ENCODE measurements at places on chromosomes 1 and 21. TPM values are rescaled to one million over a fixed set of nuclear protein-coding genes. Genes with fewer than 3 reads are reported as not detected.

GRCh38 chr1:234139966-234140365 lies 233.3 kb upstream of the COA6 start:
- H3K36me3 ChIP-seq, result no peaks in the 10 kb centered on the region
- H3K27me3 ChIP-seq, result no peaks in the 10 kb centered on the region
- H3K27ac ChIP-seq, result no peak overlapping the region
- no peak for DNase-seq
- no peaks in the 10 kb centered on the region for H3K4me1 ChIP-seq

GRCh38 chr1:247431643-247432042 lies 15.7 kb downstream of the NLRP3 start:
- peaks cover 10% of the 10 kb centered on the region for H3K36me3 ChIP-seq
- no peaks in the 10 kb centered on the region for H3K27me3 ChIP-seq
- H3K4me3 ChIP-seq, result no peak overlapping the region
- no peak for DNase-seq
- H3K4me1 ChIP-seq, result no peaks in the 10 kb centered on the region

DNA sequence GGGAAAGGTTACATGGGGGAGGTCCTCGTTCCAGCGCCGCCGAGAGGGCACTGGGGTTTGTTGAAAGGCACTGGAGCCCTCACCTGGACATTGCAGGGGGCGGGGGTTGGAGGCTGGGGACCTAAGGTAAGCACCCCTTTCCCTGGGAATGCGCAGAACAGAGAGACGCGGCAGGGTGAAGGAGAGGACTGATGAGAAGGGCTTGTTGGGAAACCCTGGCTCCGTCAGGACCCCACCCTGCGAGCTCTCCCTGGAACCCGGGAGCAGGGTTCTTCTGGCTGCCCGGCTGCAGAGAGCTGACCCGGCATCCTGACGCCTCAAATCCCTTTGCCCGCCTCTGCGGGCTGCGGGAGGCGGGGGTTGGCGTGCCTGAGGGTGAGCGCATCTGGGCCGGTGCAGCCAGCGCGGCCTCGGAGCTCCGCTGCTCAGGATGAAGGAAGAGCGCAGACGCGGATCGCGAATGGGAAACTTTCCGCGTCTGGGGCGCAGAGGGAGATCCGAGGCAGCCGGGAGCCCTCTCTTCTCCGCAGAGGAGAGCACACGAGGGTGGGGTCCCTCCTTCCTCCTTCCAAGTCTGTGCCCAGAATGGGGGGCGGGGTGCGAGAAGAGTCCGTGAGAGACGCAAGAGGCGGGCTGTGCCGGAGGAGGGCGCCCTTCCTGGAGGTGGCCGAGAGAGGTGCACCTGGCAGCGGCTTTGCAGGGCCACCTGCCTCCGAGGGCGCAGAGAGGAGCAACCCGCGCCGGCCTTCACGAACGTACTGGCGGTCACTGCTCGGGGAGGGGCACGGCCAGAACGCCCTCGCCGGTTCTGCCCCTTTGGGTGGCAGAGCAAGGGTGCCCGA lies 2.4 kb downstream of the IGSF21 start:
- no peak overlapping the region for H3K27ac ChIP-seq
- no peaks in the 10 kb centered on the region for H3K4me1 ChIP-seq
- no peaks in the 10 kb centered on the region for H3K27me3 ChIP-seq
- DNase-seq, result no peak
- H3K36me3 ChIP-seq, result no peaks in the 10 kb centered on the region

- peaks cover 26% of the 10 kb centered on the region for H3K4me1 ChIP-seq
- H3K27me3 ChIP-seq, result no peaks in the 10 kb centered on the region
- peak; percentile 39 for DNase-seq
- no peak overlapping the region for H3K4me3 ChIP-seq
- no peaks in the 10 kb centered on the region for H3K36me3 ChIP-seq
These were observed 53.1 kb upstream of the HMCN1 start for GRCh38 chr1:185681034-185681633.

DNA sequence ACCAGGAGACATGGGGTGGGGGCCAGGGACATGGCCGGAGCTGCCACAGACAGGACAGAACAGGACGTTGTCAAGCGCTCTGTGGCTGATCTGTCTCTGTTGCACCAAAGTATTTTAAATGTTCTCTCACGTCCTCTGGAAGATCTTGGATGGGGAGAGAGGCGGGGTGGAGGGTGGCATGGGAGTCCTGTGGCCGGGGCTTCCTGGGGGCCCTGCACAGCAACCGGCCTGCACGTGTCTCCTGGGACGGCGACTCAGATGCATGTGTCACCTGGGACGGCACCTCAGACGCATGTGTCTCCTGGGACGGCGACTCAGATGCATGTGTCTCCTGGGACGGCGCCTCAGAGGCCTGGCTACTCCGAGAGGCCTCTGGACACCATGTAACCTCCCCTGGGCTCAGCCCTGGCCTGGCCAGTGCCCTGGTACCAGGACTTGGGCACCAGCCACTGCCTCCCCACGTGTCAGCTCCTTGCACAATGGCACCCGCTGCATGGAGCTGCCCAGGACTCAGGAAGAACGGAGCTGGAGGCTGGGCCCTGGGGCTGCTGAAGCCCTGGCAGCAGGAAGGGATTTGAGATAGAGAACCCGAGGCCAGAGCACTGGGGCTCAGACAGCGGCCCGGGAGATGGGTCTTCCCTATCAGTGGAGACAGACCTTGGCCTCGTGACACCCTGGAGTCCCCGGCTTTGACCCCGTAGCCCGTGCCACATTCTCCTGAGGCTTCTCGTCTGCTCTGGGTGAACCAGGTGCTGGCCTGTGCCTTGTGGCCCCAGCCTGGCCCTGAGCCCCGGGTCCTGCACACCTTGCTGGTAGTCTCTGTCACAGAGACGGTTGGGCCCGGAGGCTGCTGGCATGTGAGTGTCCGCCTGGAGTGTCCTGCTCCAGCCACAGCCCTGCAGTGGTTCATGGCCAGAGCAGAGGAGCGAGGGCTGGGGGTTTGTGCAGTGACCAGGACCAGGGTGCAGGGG lies 14.7 kb upstream of the SLC19A1 start:
- peaks cover 13% of the 10 kb centered on the region for H3K4me1 ChIP-seq
- no peak for DNase-seq
- no peaks in the 10 kb centered on the region for H3K27me3 ChIP-seq
- no peak overlapping the region for H3K27ac ChIP-seq

- H3K27me3 ChIP-seq, result no peaks in the 10 kb centered on the region
- no peak for DNase-seq
These were observed 32.3 kb downstream of the FMO1 start for GRCh38 chr1:171280599-171280998.

Gene NOC2L
- total RNA-seq, result 63.6 TPM

GRCh38 chr1:33996281-33996680 lies 132.4 kb downstream of the HMGB4 start:
- no peaks in the 10 kb centered on the region for H3K36me3 ChIP-seq
- DNase-seq, result no peak
- no peak overlapping the region for H3K27ac ChIP-seq
- H3K4me1 ChIP-seq, result no peaks in the 10 kb centered on the region
